Activated CD4-positive, alpha-beta T cell treated with anti-CD3 and anti-CD28 coated beads for 4 hours (primary cell): ENCODE measurements at places on chromosomes 2 and 18.

DNA sequence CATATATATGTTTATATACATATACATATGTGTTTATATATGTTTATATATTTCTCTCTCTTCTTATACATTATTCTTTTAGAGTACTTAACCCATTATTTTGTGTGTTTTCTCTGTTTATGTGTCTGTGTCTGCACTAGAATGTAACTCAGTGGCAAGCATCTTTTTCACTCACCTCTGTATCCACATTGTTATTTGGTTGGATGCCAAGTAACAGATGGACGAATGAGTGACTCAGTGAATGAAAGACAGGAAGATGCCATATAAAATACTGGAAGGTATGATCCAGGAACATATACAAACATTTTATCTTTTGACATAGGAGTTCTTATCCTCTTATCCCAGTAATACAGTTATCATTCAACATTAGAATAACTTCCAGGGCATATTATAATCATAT is 684.8 kb downstream of the RNF144A start:
- DNase-seq, result no peak

DNA sequence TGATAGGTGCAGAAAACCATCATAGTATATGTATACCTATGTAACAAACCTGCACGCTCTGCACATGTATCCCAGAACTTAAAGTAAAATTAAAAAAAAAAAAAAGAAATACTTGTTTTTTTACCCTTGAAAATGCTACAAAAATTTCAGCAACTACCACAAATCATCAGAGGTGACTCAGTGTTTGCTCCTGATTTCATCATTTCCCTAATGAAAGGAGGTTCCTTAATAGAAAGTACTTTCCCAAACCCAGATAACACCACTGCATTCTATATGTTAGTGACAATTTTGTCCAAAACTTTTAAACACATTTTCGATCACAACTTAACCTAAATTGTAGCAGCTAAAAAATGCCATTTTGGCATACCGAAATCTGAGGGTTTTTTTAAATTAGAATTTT is 163.3 kb downstream of the SLC39A10 start:
- DNase-seq, result no peak

GRCh38 chr18:73980289-73980979 is 167.2 kb downstream of the FBXO15 start:
- DNase-seq, result no peak

DNA sequence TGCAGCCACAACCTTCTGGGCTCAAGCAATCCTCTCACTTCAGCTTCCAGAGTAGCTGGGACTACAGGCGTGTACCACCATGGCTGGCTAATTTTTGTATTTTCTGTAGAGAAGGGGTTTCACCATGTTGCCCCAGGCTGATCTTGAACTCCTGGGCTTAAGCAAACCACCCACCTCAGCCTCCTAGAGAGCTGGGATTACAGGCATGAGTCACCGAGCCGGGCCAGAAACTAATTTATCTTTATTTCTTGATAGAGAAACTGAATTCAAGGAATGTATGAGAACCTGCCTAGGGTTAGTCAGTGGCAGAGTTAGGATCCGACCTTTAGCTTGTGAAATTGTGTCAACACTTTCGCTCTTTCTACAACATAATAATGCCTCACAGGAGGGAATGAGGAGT is 19.3 kb upstream of the ITGAV start:
- DNase-seq, result no peak

DNA sequence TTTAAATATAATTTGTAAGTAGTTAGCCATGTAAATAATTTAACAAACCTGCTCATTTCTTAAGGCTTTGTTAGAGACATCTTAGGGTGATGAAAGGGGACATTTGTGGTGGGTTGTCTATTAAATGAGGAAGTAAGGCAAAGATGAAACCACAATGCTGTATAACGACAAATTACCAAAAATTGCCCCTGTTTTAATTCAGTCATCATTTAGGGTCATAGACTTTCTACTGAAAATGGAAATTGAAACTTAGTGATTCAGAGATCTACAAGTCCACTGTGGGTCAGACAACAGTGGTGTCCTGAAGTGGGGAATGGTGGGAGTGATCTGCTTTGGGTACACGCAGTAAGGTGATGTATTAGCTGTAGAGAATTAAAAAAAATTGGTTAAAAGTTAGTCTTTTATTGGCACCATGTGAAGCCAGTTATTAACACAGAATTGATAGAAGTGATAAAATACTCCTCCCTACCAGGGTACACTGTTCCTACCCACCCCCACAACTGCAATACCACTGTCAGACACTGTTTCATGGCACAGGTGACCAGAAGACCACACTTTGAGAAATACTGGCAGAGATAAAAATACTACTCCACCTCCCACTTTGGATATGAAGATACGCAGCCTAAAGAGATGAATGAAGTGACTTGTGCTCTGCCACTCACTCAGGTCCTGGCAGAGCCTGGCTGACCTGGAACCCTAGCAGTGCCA is 13.4 kb downstream of the CERS6 start:
- no peak for DNase-seq

DNA sequence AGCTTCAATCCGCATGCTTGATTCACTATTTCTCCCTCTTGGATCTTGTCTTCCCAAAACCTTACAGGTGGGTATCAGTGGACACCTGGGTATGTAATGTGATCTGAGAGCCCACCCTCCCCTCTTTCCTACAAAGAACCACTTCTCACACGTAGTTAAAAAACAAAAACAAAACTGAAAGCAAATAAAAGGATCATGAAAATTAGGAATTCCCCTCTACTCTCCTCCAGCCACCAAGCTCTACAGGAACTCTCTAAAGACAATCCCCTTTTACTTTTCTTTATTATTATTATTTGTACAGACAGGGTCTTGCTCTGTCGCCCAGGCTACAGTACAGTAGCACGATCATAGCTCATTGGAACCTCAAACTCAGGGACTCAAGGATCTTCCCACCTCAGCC is 40.8 kb upstream of the MYO1B start:
- no peak for DNase-seq

- no peak for DNase-seq
These were observed 106.1 kb downstream of the TXNL1 start for GRCh38 chr18:56532176-56532840.

DNA sequence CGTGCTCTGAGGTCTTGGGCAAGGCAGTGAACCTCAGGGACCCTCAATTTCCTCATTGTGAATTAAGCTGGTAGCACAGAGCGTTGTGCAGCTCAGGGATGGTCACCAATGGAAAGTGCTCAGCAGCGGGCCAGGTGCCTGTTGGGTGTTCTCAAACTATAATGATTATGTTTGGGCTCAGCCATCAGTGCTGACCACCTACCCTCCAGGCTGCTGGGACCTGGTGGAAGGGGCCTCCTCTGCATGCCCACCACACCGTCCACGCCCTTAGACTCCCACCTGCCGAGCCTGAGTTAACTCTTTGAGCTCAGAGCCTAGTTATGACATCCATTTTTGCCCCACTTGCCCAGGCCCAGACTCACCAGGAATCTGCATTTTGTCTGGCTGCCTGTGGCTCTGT is 35.0 kb downstream of the GLI2 start:
- DNase-seq, result no peak

DNA sequence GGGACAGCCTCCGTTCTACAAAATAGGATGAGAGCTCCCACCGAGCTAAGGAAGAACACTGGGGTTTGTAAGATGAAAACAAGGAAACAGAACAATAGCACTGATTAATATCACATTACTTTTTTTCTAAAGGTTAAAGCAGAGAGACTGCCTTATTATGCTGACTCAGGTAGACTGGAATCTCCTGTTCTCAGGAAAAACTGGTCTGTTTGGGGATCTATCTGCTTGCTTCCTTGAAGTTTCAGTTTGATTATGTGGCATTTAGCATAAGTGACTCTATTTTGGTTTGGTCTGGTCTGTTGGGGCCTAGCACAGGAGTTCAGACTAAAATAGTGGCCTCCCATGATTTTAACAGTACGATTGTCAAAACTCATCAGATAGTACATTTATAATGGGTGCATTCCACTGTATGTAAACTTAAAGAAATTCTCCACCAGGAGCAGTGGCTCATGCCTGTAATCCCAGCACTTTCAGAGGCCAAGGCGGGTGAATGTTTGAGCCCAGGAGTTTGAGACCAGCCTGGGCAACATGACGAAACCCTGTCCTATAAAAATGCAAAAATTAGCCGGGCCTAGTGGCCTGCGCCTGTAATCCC is 64.1 kb upstream of the NDUFV2 start:
- no peak for DNase-seq

GRCh38 chr2:15983496-15983895 is 43.1 kb downstream of the MYCN start:
- no peak for DNase-seq

DNA sequence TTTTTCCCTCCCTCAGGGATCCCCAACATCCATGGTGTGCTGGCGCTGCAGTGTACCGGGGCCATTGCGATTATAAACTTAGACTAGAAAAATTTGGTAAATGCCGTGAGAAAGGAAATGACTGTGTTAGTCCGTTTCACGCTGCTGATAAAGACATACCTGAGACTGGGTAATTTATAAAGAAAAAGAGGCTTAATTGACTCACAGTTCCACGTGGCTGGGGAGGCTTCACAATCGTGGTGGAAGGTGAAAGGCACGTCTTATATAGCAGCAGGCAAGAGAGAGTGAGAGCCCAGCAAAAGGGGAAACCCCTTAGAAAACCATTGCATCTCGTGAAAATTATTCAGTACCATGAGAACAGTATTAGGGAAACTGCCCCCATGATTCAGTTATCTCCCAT is 44.3 kb downstream of the NTSR2 start:
- no peak for DNase-seq

- DNase-seq, result no peak
These were observed 2.0 kb downstream of the SDC1 start for GRCh38 chr2:20222769-20223406.

DNA sequence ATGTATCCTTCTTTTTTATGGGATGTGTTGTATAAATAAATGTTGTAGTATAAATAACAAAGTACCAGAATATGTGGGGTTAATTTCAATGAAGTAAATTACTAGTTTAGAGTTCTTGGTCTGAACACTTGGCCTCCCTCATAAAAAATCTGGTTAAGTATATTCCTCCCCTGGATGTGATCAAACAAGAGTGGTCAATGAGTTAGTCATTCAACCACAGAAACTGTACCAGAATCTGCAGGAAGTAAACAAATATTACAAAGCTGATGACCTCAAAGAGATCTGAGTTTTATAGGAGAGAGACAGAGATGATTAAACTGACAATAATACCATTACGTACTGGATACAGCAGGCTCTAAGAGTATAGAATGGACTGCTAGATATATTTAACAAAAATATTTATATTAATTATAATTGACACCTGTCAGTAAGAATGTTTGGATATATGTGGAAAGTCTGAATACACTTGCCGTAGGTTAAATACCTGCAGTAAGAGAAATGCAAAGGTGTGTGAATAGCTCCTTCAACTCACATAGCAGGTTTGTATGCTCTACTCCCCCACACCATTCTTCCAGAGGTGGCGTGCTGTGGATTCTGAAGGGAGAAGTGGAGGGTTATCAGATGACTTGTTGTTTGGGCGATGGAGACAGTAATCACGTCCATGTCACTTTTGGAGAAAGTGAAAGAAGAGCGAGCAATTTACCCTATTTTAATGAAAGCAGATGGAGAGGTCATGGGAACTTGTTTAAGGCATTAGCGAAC is 108.3 kb upstream of the LRATD1 start:
- no peak for DNase-seq
